ENCODE measurements at places on chromosomes 16 and 17.

DNA sequence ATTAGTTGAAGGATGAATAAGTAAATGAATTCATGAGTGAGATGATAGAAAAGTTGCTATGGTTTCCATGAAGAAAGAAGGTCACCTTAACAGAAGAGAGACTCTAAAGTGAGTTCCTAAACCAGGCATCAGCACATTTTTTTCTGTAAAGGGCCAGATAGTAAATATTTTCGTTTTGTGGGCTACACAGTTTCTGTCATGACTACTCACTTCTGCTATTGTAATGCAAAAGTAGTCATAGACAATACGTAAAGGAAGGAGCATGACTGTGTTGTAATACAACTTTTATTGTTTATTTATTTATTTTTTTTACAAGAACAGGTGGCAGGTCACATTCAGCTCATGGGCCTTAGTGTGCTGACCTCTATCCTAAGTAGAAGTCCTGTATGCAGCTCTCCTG, 426.1 kb upstream of the DYNLRB2 start:
- no peak for DNase-seq

DNA sequence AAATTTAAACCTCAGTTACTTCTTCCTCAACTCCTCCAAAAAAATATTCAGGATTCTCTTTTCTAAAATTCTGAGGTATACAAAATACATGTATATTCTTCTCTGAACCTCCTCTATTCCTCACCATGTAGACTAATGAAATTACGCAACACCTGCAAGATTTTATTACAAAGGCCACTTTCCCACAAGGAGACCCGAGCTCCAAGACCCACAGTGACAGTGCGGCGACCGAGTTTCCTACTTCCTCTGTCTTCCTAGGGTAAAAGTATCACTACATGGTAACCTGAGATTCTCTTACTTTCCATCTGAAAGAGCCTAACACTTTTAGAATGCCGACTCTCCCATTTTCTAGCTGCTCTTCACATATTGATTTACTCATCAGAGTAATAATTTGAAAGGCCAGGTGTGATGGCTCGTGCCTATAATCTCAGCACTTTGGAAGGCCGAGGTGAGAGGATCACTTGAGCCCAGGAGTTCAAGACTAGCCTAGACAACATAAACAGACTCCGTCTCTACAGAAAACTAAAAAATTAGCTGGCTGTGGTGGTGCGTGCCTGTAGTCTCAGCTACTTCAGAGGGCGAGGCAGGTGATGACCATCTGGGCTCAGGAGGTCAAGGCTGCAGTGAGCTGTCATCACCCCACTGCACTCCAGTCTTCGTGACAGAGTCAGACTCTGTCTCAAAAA, 35.7 kb downstream of the CYTH1 start:
- DNase-seq = no peak

DNA sequence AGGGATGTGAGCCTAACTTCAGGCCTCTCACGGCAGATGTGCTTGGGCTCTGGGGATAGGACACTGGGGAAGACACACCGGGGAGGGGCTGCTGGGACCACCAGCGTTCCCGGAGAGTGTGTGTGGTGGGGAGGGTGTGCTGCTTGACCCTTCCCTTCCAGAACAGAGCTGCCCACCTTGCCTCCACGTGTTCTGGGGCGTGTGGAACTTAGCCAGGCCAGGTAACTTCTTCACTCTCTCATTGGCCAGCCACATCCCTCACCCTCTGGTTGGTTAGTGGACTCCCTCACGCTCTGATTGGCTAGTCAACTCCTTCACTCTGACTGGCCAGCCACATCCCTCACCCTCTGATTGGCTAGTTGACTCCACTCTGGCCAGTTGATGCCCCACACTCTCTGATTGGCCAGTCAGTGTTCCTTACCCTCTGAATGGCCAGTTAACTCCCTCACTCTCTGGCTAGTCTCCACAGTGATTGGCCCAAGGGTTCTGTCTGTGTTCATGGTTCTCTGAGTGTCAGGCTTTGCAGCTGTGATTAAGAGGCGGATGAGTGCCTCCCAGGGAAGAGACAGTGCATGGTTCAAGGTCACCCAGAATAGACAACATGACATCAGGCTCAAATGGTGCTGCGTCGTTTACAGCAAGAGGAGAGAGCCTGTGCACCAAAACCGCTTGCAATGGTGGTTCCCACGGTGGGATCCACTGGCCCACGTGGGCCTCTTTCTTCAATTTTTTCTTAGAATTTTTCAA, 10.0 kb downstream of the TMEM235 start:
- DNase-seq = no peak

- no peak for DNase-seq
Observed at GRCh38 chr17:68368387-68368786, 77.1 kb downstream of the ARSG start.

GRCh38 chr17:79131701-79132100, 57.1 kb downstream of the ENGASE start:
- DNase-seq = no peak

DNA sequence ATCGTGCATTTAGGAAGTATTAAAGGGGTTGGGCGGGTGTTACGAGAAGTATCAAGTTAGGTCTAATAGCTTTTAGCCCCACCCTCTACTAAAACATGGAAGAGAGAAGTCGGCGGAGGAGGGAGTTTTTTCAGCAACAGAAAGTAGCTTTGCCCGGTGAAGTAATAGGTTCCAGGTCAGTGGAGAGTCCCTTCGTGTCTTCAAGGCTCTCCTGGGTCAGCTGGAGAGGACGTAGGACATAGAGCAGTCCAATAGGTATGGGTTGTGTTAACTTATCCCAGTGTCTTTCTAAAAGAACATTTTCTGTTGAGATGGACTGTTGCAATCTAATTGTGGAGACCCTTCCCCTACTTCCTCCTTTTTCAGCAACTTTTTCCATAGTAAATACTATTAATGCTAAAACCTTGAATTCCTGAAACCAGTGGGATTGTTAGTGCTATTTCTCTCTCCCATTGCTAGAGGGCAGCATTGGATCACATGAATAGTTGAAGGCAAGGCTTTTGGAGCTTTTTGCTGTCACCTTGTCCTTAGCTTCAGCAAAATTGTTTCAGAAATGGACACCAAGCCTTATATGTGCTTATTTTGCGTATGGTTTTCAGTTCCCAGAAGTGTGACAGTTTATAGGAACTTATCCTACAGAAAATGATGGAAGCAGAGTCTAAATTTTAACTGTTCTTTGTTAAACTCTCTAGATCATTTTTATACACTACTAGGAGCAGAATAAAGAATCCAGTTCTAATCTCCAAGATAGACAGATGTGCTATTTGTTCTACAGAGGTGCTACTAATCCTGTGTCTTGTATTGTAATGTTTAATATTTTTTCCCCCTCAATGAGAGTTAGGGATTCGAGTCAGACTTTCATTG, 38.4 kb downstream of the UTP18 start:
- no peak for DNase-seq

GRCh38 chr17:42365136-42365535, 23.1 kb downstream of the STAT3 start:
- no peak for DNase-seq

- DNase-seq = no peak
Observed at GRCh38 chr17:58693208-58693607, 806 bp downstream of the RAD51C start.

DNA sequence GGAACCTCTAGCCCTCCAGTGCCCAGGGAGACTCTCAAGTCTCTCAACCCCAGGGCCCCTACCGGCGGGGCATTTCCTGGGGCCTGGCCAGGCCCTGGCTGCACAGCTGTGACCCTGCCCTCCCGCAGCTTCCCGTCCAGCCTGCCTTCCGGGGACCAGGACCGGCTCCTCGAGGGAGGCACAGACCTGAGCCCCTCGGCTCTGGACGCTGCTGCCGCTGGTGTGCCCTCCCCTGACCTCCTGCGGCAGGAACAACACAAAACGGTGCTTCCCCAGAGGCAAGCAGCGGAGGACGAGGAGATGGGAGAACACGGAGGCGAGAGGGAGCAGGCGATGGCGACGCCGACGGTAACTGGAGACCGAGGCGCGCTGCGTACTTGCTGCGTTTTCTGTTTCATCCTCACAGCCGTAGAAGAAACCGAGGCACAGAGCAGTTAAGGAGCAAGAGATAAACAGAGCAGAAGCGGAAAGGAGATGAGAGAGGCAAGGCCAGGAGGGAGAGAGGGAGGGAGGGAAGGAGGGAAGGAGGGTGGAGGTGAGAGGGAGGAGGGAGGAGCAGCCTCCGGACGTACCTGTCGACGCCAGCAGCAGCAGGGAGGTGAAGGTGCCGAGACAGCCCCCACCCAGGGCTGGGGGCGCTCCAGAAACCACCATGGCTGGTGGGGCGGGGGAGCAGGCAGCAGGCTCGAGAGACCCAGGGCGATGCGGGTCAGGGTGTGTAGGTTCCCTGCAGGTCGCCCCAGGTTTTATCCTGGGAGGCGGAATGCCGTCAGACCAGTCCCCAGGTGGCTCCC, at the start of gene PRSS22:
PRSS22 (minus strand) TSS at position 720 of the 794 bp plus-strand sequence; CDS start at position 654, 66 bp downstream.
- no peak for DNase-seq

DNA sequence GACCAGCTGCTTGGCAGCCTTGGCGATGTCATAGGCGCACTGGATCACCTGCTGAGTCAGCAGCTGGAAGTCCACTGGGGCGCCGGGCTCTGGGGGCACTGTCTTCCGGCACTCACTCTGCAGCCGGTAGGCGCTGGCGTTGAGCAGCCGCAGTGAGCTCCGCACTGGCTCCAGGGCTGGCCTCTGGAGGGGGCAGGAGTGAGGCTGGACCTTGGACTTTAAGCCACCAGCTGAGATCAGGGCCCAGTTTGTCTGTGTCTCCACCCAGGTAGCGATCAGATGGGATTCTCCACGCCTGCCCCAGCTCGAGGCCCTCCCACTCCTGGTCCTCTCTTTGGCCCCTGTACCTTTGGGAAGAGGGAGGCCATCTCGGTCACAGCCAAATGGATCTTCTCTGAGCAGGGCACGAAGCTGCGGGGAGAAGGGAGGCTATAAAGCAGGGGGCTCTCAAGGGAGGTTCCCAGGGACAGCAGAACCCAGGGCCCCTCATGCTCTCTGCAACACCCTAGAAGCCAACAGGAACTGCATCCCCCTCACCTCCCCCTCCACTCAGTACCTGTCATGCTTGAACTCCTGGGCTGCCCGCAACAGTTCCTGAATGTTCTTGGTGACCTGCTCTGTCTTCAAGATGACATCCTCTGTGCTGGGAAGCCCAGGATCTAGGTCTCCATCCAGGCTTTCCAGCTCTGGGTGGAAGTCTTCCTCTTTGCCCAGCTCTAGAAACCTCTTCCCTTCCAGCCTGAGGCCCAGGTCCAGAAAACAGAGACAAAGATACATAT, 6.4 kb downstream of the TP53I13 start:
- no peak for DNase-seq

GRCh38 chr17:354651-355556, 2.3 kb upstream of the RPH3AL start:
- no peak for DNase-seq

DNA sequence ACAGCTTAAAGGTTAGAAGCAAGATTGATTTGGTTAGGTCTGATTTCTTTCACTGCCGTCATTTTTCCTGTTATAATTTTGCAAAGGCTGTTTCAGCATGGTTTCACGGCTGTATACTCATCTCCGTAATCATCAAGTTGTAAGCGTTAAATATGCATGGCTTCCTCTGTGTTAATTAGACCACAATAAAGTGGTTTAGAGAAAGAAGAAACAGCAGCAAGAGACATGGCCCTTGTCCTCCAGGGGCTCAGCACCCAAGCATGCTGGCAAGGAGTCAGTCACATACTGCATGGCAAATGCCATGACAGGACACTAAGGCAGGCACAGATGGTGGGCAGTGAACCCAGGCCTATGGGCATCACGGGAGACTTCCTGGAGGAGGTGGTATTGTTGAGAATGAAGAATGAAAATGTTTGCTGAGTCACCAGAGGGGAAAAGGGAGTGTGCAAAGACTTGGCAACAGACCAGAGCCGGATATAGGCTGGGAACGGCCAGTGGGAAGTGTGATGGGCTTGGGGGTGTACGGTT, 61.4 kb upstream of the PLCG2 start:
- DNase-seq = no peak

GRCh38 chr17:59890720-59891119, 2.0 kb downstream of the TUBD1 start:
- DNase-seq = no peak

- no peak for DNase-seq
Observed at GRCh38 chr16:70253291-70254106, 1.8 kb upstream of the EXOSC6 start.

DNA sequence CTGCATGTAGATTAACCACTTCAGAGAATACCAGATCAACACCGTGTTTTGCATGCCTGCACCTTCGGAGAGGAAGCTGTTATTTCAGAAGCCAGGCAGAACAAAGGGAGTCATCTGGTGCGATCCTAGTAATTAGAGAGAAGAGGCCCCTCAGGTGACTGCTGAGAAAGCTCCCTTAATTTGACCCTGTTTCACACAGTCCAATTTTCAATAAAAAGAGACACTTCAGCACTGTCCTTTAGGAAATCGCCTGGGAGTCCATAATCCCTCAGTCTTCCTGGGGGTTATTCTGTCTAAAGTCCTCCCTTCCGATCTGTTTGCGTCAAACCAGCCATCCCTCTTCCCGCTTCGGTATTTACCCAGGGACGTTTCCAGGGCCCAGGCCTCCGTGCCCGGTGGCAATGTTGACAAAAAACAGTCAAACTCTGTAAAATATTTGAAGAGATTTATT, 23.4 kb upstream of the TNRC6C start:
- DNase-seq = no peak

DNA sequence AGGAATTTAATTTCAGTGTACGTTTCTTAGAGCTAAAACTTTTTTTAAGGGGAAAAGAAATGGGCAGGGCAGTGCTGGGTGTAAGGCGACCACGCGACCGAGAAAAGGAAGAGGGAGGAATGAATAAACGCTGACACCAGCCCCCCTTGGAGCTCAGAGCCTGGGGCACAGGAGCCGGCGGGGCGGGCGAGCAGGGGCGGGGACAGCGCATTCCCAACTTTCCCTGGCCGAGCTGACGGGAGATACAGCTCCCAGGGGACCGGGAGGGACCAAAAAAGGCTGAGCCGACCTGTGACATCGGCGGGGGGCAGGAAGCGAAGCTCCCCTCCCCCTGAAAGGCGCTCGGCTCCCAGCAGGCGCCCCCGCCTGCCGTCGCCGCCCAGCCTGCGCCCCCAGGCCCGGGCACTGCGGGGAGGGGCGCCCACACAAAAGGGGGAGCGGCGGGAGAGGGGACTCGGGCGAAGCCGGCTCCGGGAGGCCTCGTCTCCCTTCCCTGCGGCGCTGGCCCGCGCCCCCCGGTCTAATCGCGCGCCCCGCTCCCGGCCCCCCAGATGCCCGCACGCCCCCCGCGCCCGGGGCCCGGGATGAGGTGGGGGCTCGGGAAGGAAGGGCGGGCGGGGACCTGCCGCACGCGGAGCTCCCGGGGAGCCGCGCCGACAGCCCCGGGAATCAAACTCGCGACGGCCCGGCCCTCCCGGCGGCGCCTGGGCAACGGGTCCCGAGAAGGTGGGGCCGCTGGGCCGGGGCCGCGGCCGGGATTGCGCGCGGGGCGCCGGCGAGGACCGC, 622 bp downstream of the CUEDC1 start:
- DNase-seq = no peak

All from omental fat pad (tissue), 4 donors.